ENCODE measurements at places on chromosomes 16 and 17.

GRCh38 chr17:1186923-1187771 is 7.4 kb upstream of the ABR start:
- peak; percentile 80 for DNase-seq

- no peak for DNase-seq
Observed at GRCh38 chr16:52548261-52549010, 1.5 kb upstream of the TOX3 start.

- no peak for DNase-seq
Observed at GRCh38 chr16:48250520-48251278, 3.4 kb upstream of the ABCC11 start.

- DNase-seq: peak; percentile 18
Observed at GRCh38 chr17:77690271-77691161, 268.0 kb upstream of the TNRC6C start.
